Left renal cortex interstitium (tissue), 4 donors: ENCODE measurements at places on chromosomes 4 and X. TPM values are rescaled to one million over a fixed set of nuclear protein-coding genes. Genes with fewer than 3 reads are reported as not detected.

ETFDH gene
- 30.2 TPM for polyA plus RNA-seq

GRCh38 chr4:89245459-89245858 is 62.1 kb downstream of the GPRIN3 start:
- no peak for DNase-seq

NUP62CL gene
- 11.6 TPM for polyA plus RNA-seq

GRID2 gene
- 6.6 TPM for polyA plus RNA-seq

FBXW7 gene
- polyA plus RNA-seq = 25.8 TPM

SULT1B1 gene
- polyA plus RNA-seq = 0.51 TPM

PDE5A gene
- polyA plus RNA-seq = 55.7 TPM

DNA sequence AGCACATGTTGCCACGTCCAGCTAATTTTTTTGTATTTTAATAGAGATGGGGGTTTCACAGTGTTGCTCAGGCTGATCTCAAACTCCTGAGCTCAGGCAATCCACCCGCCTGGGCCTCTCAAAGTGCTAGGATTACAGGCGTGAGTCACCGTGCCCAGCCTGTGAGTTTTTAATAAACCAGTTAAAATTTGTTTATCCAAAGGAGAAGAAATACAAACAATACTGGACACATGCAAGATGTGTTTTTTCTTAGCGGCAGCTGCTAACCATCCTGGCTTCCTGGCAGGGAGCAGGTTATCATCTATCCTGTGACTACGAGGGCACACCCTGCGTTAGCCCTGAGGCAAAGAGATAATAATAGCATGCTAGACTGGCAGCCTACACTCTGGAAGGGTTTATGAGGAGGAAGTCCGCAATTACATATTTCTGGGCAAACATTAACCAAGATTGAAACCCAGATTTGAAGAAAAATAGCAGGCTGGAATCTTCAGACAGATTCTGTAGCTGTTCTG is 191.4 kb downstream of the SPRY1 start:
- DNase-seq = no peak

PLA2G12A gene
- 36.0 TPM for polyA plus RNA-seq

ANKRD50 gene
- polyA plus RNA-seq = 38.9 TPM

GRCh38 chr4:175789647-175790046 is 22.4 kb downstream of the GPM6A start:
- no peak for DNase-seq

TIGD4 gene
- polyA plus RNA-seq = 2.3 TPM

TXK gene
- 1.8 TPM for polyA plus RNA-seq

DNA sequence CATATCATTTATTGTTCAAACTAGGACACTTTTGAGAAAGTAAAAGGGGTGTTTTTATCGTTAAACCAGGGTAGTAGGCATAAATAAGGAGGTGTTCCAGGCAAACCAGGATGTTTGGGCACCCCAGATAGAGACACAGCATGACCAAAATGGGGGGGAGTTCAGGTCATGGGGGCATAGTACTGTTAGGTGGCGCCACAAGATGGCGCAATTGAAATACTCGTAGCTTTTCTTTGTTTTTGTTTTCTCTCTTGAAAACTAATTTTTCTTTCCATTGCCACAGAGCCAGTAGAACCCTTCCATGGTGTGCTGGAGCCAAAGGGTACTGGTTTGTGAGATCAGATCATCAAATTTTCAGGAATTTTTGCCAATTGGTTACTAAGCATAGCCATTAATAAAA is 283.4 kb downstream of the BCOR start:
- no peak for DNase-seq

TCEAL2 gene
- 24.3 TPM for polyA plus RNA-seq

SPANXD gene
- polyA plus RNA-seq = not detected

- no peak for DNase-seq
These were observed 53.7 kb downstream of the LNX1 start for GRCh38 chr4:53537606-53538005.

DNA sequence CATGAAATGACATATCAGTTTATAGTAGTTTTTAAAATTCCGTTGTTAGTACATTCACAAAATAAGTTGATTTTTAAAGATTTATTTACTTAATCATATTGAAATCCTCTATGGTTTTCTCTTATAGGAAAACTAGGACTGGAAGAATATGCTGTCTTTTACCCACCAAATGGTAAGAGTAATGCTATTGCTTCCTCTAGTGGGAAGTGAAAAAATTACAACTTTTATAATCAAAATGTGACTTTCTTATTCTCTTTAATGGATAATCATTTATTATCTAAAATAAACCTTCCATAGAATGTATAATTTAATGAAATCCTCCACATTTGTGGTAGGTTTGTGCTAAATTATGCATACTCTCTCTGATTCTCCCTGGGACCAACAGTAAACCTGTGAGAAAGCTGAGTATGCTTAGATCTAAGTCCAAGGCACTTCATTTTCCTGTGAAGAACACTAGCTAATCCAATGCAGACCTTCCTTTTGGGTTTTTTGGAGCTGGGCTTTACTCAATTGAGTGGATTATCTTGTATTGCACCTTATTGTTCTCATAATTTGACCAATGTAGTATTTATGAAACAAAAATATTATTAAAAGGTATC is 136.2 kb downstream of the TBC1D19 start:
- DNase-seq = no peak

DNA sequence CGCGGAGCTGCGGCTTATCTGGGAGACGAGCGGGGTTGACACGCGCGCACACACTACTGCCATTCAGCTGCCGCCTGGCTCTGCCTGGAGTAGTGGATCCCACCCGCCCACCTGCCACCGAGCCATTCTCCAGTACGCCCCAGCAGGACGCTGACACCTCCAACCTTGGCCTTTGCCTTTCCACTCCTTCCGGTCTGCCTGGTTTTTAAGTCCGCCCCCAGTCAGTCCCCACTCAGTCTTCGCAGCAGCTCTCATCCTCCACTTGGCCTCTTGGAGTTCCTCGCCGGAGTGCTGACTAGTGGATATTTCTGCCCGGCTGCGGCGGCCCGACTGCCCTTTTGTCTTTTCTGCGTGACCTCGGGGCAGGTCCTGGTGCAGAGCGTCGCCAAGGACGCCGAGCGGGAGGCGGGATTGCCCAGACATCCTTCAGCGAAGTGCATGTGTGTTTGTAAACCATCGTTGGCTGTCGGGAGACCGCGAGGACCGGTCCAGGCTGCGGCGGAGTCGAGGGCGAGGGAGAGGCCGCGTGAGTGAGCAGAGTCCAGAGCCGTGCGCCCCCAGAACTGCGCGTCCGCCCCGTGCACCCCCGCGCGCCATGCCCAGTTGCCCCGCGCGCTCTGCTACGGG is 1.1 kb downstream of the SLIT2 start:
- no peak for DNase-seq

PPARGC1A gene
- 30.8 TPM for polyA plus RNA-seq

GRCh38 chr4:25108556-25108955 is 51.7 kb downstream of the SEPSECS start:
- no peak for DNase-seq

DNA sequence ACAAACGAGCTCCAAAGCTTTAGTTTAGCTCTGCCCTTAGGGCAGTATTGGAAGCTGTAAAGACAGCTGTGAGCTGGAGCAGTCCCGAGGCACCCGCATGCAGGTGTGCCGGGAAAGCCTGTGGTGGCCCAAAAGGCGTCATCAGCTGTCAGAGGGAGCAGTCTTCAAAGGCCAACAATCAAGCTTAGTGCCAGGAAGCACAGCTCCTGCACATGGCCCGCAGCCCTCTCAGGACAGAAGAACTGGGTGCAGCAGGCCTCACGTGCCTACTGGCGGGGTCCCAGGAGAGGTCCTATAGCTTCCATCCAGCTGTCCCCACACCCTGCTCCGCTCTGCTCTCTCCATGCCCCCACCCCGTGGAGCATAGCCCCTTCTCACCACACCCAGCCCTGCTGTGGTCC is 92.2 kb upstream of the TRIM2 start:
- DNase-seq = no peak

CT45A5 gene
- polyA plus RNA-seq = not detected
